Stimulated activated CD4-positive, alpha-beta T cell treated with anti-CD3 and anti-CD28 coated beads, Interleukin-1b, Interleukin-23, amount 100 ng/mL, for 24 hours (primary cell): ENCODE measurements at places on chromosomes 1 and 21.

DNA sequence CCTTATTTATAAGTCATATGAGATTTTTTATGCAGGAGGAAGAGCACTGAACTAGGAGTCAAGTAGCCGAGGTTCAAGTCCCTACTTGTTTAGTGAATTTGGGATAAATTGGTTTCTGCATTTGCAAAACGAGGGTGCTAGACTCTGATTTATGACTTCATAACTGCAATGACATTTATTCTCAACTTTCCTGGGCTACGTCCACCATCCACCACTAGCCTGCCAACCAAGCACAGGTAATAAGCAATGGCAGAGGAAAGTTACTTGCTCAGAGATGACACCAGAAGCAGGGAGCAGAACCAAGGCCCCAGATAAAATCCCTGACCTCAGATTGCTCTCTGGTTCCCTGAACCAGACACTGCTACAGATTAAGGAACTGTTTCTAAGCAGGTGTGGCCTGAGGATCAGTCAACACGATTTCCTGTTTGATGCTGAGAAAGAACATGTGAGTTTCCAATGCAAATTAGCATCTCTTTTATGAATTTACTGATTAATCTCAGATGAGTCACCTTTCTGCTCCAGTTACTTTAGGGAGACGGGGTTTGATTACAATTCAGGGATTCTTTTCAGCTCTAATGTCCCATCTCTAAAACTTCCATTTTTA lies 52.7 kb downstream of the PLPP3 start:
- no peak for DNase-seq

- no peak for DNase-seq
These were observed 17.6 kb downstream of the SHISA4 start for GRCh38 chr1:201906336-201906735.

DNA sequence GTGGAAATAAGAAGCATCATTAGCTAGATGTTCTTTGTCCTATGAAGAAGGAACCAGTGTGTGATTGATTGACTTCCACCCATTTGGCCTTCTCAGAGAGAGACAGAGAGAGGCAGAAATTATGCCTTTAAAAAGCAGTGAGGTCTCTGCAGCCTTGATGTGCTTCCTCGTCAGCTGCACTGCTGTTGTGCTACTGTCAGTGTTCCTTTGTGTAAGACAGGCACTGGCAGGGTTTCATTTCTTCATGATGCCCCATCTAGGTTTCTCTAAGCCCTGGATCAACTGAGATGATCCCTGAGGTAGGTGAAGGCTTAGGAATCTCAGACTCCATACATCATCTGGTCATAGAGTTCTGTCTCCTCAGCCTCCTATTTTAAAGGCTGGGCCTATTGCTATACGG lies 34.9 kb downstream of the GPR3 start:
- no peak for DNase-seq

DNA sequence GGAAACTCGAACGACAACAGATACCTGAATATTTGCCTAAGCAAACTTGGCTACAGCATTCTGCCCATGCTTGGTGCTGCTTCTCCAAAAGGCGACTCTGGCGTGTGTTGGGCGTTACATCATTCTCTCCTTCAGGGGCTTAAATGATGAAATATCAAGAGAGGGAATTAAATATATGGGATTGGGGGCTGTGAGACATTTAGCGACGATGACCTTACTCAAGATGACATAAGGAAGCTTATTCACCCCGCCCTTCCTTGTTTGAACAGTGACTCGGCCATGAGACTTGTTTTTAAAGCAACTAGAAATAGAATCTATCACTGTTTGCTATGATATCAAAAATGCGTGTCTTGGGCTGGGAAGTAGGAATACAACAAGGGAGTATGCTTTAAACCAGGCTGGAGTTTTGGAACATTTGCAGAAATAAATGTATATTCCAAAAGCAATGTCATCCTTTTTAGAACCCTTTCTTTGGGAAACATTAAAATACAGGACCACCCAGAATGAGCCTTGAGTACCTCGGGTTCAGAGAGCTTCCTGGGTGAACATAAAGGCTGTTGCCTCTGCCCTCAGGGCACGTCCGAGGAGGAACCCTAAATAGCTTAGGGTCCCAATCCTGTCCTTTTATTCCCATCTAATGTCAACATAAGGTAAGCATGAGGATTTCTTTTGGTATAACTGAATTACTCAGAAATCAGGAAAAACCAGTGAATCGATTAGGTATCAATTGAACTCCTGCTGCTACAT lies 123.3 kb upstream of the SLC45A1 start:
- DNase-seq: no peak

DNA sequence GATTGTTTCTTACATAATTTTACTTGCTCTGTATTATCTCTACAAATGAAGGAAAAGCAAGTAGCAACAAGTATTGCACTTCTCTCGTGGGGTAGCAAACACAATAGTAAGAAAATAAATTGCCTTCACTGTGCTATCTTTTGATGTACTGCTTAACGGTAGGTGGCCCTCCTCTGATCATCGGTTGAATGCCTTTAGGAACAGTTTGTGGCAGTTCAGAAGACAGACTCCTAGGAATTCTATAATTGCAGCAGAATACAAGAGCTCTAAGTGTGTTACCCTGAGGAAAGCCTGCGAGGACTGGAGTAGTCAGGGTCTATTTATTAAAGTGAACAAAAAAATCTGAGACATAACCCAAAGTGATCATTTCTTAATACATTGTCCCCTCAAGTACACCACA lies 1135.9 kb downstream of the KCNT2 start:
- no peak for DNase-seq

GRCh38 chr1:213340593-213340992 lies 289.6 kb downstream of the RPS6KC1 start:
- no peak for DNase-seq

DNA sequence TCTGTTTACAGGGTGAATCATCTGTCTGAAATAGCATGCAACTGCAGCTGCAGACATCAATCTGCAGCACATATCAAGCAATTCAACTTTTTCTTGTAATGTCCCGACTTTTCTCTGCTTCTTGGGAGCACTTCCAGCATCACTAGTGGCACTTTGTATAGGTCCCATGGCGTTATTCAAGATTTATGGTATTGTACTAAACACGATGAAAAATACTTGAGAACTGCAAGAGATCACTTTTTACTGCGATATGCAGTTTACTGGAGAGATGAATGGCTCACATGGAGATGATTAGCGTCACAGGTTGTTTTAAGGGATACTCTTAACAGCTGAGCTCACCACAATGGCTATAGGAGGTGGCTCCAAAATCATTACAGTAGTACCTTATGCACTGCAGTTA lies 7.2 kb upstream of the SCMH1 start:
- DNase-seq: no peak

- no peak for DNase-seq
These were observed 1.1 kb downstream of the GPR25 start for GRCh38 chr1:200873671-200874397.

DNA sequence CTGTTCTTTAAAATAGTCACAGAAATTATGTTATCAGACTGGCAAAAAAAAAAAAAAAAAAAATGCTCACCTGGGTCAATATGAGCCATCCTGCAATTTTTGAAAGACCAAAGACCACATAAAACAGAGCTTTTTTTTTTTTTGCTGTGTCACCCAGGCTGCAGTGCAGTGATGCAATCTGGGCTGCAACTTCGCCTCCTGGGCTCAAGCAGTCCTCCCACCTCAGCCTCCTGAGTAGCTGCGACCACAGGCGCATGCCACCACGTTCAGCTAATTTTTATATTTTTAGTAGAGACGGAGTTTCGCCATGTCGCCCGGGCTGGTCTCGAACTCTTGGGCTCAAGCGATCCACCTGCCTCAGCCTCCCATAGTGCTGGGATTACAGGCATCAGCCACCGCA lies 62.8 kb downstream of the RGS13 start:
- no peak for DNase-seq

DNA sequence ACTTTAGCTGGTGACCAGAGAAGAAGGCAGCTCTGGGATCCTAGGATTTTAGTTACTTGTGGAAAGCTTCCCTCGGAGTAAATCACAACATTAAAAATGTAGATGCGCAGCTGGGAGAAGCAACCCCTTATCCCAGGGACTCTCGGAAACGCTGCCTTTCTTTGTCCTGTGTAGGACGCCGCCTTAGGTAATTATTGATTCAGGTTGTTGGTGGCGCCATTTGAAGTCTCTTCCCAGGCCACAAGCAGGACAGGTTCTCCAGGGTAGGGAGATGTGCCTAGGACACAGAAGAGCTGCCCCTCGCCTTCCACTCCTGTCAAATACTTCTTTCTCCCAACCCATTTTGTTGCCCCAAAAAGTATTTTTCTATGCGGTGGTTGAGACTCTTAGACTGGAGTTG lies 10.3 kb downstream of the SLC37A1 start:
- no peak for DNase-seq

GRCh38 chr21:44027607-44028286 lies 15.6 kb downstream of the TRAPPC10 start:
- no peak for DNase-seq

GRCh38 chr1:31054349-31054748 lies 11.2 kb downstream of the PUM1 start:
- no peak for DNase-seq

DNA sequence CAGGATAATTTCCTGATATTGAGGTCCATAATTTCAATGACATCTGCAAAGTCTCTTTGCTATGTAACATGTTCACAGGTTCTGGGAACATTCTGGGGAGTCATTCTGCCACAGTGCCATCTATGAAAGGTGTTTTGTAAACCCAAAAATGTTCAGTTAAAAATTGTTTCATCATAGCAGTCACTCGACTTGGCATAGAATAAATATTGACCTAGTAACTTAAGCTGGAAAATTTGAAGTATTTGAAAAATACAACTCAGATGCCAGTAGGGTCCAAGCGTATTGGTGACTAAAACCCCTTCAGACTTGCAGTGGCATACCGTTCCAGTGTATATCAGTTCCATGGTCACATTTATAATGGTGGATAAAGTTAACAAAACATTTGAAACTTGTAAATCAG lies 6.8 kb downstream of the DESI2 start:
- DNase-seq: no peak

- DNase-seq: no peak
These were observed 2.6 kb downstream of the HYI start for GRCh38 chr1:43451157-43451591.

GRCh38 chr1:167697667-167698141 lies 24.1 kb upstream of the MPZL1 start:
- DNase-seq: no peak

GRCh38 chr1:174414203-174414602 lies 33.6 kb upstream of the GPR52 start:
- DNase-seq: no peak

- no peak for DNase-seq
These were observed 24.9 kb downstream of the VAV3 start for GRCh38 chr1:107940017-107940577.

DNA sequence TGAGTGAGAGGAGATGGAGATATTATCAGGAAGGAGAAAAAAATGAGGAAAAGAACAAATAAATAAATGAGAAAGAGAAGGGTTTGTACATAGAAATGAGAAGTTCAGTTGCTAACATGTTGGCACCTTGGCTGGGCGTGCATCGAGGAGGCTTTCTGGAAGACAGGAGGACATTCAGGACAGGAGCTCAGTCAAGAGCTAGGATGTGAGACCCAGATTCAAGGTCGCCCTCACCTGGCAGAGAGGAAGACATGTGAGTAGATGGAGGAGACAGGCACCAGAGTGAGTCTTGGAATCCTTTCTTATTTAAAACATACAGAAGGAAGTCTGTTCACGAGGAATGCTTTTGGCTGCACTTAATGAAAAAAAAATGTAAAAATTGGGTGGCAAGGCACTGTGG lies 640.9 kb downstream of the NPHP4 start:
- DNase-seq: no peak

GRCh38 chr1:106975944-106976343 lies 80.5 kb upstream of the PRMT6 start:
- DNase-seq: no peak

DNA sequence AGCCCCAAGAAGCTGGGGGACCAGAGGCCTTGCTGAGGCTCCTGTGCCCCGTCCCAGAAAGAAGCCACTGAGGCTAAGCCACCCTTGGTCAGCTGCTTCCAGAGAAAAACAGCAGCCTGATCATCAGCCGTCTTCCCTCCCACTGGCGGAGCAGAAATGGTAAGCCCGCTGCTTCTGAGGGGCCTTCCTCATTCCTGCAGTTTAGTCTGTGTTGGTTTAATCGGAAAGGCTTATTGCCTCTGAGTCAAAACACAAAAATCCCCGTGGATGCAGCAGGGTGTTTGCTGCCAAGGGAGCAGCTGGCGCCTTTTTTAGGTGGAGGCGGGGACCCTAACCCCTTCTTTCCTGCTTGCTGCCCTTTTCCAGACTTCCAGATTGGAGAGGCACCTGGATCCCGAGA lies 33.9 kb downstream of the SPSB1 start:
- no peak for DNase-seq

GRCh38 chr1:91712981-91713841 lies 172.7 kb downstream of the TGFBR3 start:
- DNase-seq: peak; percentile 12

DNA sequence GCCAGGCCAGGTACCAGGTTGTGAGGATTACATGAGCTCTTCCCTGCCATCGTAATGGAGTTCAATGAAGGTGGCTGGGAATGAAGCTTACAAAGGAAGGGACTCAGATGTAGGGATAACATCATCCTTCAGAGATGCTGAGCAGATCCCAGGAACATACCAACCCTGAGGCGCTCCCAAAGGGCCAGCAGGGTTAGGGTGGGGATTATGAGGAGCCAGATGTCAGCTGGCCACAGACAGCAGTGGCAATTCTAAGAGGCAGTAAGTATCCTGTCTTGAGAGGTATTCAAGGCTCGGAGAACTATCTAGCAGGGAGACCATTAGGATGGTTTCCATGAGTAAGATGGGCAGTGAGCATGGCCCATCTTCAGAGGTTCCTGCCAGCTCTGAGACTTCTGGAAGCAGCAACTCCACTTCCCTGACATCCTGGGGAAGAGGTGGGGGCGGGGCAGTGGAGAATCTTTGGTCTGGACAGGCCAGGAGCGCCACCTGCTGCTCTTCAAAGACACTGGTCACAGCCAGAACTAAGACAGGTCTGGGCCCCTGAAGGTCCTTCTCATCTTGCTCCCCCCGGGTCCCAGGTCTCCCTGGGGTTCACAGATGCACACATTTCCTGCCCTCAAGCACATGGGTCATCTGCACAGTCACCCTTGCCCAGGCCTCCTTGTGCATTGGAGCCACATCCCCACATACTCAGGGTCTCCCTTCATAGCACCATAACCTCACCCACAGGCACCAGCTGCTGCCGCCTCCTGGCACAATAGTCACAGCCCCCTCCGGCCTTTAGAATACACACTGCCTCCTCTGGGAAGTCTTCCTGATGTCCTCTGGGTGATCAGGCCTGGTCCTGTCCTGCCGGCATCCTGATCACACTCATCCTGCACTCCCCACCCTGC lies 2.7 kb upstream of the SDC3 start:
- DNase-seq: peak; percentile 35

DNA sequence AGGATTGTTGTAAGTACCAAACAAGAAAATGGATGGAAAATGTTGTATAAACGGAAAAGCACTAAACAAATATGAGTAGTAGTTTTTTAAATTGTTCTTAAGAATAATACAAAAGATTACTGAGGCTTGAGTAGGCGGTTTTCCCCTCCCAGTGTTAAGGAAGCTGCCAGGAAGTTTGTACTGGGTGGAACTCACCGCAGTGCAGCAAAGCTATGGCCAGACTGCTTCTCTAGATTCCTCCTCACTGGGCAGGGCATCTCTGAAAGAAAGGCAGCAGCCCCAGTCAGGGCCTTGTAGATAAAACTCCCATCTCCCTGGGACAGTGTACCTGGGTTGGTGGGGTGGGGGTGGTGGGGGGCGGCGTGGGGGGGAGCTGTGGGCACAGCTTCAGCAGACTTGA lies 58.7 kb downstream of the XCL2 start:
- no peak for DNase-seq
